ENCODE measurements at places on chromosomes 5 and 9.

DNA sequence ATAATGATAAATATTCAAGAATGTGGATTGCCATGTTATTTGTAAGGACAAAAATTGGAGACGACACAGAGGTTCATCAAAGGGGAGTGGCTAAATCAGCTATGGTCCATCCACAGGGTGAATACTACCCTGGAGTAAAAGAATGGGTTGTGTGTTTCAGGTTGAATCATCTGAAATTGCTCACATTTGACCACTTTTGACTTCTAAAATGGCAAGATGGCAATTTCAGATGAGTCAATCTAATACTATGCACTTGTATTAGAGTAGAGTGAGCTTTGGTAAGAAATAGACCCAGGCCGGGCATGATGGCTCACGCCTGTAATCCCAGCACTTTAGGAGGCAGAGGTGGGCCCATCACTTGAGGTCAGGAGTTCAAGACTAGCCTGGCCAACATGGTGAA lies 131.8 kb downstream of the GAPVD1 start:
- no peak for DNase-seq

GRCh38 chr5:179132586-179133355 lies 72.6 kb downstream of the ZNF354C start:
- no peak for DNase-seq

DNA sequence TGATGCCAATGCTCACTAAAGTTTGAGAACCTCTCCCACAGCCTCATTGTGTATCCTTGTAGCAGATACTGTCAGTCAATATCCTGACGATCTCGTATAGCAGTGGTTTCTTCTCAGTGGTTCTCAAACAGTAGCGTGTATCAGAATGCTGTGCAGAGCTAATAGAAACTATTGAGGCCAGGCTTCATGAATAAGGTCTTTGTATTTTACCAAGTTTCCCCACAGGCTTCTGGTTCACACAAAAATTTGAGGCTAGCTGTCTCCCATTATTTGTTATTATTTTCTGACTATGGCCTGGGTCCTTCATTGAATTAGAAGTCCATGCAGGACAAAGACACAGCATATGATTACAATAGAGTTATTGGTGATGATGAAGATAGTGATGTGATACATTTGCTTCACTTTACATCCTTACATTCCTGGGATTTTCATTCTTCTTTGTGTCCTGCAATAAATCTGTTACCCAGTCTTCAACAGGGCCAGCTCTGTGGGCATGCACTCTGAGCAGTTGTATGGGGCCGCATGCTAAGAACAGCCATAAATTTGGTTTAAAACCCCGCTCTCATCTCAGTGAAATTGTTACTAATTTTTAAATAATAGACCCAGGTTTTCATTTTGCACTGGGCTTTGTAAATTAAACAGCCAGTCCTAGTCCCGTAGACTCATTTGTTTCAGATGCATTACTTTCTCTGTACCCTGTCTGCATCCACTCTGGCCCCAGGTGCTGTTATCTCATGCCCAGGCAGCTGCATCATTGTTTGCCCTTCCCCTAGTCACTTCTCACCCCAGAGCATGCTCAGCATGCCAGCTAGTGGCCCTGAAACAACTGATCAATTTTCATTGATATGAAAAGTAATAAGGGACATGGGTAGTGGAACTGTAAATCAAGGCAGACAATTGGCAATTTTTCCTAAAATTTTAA lies 199.9 kb upstream of the PIK3R1 start:
- no peak for DNase-seq

DNA sequence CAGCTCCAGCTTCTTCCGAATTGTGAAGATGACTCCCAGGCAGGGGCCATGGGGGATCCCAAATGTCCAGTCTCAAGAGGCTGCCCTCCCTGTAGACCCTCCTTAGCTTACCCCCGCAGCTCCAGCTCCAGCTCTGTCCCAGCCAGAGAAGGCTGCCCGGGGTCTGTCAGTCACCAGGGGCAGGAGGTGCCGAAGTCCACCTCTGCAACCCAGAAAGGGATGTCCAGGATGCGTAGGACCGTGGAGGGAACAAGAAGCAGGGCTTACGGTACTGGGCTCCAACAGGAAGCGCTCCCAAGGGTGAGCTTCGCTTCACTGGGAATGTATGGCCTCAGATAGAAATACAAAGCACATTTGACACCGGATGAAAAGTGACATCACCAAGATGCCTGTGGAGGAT lies 6.0 kb downstream of the IPPK start:
- DNase-seq: no peak

DNA sequence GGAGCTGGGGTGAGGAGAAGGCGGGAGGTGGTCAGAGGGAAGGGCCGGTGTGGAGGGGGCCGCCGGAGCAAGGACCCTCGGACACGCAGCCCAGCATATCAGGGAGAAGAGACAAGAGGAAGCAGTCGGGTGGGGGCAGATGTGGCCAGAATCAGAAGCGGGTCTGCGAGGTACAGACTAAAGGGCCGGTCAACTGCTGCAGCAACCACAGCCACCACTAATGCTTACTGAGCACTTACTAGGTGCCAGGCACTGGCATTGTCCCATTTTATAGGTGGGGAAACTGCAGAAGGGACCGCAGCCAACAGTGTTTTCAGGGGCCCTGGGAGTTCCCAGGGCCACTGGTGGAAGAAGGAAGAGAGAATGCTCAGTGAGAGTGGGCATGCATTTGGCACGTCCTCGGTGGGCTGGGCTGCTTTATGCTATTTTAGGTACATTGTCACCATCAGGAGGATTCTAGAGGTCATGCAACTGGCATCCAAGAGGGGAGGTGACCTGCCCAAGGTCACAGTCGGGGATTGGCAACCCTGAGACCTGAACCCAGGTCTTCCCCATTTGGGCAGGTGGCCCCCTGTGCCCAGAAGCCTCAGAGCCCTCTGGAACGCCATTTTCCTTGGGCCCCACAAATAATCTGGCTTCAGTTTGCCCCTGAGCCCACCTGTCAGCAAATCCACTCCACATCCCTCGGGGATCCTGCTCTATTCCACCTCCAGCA lies 53.4 kb downstream of the DUSP1 start:
- DNase-seq: no peak

DNA sequence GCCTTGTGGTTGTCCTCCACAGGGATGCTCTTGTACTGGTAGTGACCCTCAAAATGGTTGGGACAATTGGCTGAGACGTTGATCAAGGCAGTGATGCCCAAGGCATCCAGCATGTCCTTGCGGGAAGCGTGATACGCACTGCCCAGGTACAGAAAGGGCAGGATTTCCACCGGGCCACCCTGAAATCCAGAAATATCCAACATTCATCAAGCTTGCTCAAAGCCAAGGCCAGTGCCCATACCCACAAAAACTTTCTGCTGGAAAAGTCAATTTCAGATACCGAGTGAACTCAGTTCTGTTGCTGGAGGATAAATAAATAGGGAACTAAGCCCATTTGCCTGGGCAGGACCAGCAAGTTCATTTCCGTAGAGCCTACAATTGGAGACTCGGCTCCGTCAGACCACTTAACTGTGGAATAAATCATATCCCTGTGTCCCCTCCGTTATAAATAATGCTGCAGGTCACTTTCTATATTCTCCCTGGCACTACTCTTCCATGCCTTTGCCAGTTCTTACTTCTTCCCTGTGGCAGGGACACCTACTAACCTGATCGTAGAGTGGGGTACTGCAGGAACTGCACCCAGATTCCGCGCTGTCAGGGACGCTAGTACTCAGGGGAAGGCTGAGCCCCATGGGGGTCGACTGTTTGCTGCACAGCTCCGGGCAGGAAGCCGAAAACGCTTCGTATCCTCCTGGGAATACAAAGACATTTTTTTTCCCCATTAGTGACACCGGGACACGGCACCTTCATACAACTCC lies 1.2 kb downstream of the DUSP1 start:
- DNase-seq: no peak

- no peak for DNase-seq
Observed at GRCh38 chr9:134025606-134026541, 593 bp downstream of the BRD3OS start.

DNA sequence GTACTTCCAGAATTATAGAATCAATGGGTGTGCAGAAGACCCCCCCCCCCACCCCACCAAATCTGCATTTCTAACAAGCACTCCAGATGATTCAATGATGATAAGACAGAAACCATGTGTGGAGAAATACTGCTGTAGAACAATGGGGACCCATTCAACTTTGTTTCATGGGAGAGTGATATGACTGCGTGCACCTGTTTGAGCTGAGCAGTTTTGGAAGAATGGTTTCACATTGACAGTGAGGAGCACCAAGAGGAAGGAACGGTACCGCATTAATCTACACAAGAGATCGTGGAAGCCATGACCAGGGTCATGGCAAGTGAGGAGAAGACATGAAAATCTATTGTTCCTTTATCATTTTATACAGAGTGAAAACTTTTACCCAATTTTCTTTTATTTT lies 202.7 kb downstream of the CD180 start:
- DNase-seq: no peak

GRCh38 chr9:129484352-129485000 lies 136.4 kb downstream of the C9orf50 start:
- DNase-seq: no peak

DNA sequence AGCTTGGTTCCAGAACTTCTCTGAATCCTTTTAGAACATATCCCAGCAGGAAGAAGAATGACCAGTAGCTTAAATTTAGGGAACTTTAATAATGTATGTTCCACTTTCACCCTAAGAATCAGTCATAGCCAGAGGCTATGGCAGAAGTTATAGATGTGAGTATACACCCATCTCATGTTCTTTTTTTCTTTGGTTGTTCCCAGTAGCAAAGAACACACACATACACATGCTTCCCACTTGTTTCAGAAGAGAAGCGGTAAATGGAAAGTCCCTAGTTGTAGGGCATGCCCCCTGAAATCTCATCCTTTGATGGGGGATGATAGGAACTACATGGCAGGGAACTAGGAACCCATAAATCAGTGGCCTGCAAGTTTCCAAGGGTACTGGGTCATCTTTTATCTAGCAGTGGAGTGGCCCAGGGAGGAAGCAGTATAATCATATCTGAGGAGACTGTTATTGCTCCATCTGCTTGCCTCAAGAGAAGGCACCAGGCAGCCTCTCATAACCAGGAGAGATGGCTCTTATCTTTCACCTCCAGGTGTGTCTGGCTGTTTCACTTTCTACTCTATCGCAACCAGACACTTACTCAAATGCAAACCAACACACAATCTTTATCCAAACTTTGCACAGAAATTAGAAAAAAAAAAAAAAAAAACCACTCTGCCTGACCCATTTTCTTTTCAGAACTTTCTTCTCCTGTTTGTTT lies 109.5 kb downstream of the SNCAIP start:
- DNase-seq: no peak

GRCh38 chr5:143698574-143698973 lies 113.4 kb upstream of the HMHB1 start:
- no peak for DNase-seq

DNA sequence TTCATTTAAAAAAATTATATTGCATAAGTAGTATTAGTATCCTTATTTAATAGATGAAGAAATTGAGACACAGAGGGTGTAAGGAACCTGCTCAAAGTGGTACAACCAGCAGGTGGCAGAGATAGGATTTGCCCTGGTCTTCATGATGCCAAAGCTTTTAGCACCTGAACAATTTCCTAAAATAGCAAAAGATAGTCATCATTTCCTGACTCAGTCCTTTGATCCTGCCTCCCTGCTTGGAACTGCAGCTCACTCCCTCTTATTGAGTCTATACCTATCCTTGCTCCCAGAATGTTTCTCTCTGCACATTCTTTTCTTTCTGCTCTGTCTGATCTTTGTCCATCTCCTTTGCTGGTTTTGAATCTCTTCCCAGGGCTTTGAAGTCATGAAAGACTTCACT lies 155.8 kb downstream of the FRMD3 start:
- DNase-seq: no peak

GRCh38 chr5:90658620-90659019 lies 100.0 kb downstream of the ADGRV1 start:
- no peak for DNase-seq

DNA sequence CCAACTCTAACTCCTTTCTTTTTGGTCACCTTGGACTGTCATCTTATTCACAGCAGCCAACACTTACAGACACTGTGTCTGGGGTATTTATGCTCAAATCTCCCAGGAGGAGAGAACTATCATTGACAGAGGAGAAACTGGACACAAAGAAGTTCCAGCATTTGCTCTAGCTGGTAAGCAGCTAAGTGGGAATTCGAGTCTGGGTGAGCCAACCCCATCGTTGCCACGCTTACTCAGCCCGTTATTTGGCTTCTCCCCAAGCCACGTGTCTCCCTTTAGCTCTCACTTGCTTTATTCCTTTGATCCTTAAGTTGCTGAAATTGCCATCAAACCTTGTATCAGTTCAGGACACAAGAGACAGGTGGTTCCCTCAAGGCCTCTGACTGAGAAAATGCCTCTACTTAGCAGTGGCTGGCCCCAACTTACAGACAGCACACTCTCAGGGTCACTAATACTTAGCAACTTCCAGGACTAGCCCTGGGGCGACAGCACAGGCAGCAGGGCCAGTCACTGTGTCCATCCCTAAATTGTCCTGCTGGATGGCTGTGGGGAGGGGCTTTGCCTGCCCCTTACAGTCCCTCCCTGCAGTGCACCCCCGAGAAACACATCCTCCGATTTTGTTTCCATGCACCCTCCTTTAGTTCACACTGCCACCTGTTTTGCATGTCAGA lies 1.4 kb downstream of the SLC36A2 start:
- DNase-seq: no peak

DNA sequence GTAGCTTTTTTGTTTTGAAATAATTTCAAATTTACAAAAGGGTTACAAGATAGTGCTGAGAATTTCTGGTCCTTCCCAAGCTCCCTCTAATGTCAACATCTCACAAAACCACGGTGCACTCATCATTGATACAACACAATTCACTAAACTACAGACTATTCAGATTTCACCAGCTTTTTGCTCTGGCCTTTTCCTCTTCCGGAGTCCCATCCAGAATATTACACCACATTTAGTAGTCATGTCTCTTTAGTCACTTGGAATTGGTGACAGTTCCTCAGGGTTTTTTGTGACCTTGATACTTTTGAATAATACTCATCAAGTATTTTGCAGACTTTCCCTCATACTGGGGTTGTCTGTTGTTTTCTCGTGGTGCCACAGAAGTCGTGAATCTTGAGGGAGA lies 484.0 kb downstream of the GADD45G start:
- no peak for DNase-seq

DNA sequence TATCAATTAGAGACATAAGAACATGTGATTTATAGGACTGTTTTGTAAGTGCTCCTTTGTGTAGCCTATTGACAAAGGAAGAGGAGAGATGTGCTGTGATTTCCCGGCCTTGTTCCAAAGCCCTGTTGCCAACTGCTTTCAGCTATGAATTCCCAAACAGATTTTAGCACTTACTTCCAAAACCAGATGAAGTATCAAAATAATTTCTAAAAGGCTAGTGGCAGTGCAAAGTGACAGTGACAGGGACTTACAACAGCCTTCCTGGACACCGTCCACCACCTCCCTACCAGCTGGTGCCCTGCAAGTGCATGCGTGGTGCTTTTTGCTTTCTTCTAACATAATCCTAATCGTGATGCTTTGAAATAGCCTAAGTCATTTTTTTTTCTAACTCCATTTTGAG lies 254.1 kb upstream of the ACTBL2 start:
- DNase-seq: no peak

DNA sequence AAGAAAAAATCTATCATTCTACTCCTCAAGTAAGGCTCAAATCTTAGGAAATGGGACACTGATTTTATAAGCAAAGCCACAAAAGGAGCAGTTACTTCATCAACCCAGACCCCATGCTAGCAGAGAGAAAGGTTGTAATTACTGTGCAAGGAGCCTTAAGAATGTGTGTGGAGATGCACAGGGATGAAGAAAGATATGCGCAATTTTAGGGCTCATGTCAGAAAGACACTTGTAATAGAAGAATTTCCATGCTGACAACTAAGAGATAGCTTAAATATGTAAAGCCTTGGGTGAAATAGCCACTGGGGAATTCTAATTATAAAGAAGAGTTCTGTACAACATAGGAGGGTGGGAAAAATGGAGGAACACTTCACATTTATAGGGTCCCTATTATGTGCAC lies 141.8 kb downstream of the CRB2 start:
- DNase-seq: no peak

- DNase-seq: no peak
Observed at GRCh38 chr5:175220549-175220948, 223.4 kb downstream of the DRD1 start.
